ENCODE measurements at places on chromosomes 11 and 22.

- DNase-seq: no peak
Observed at GRCh38 chr11:12478743-12479142, 101.4 kb downstream of the PARVA start.

GRCh38 chr11:74008373-74009229 lies at the start of gene UCP3:
Gene UCP3, minus strand, starts transcription at chr11:74009085. Its CDS starts 2,043 bp downstream, at chr11:74007042.
- no peak for DNase-seq

DNA sequence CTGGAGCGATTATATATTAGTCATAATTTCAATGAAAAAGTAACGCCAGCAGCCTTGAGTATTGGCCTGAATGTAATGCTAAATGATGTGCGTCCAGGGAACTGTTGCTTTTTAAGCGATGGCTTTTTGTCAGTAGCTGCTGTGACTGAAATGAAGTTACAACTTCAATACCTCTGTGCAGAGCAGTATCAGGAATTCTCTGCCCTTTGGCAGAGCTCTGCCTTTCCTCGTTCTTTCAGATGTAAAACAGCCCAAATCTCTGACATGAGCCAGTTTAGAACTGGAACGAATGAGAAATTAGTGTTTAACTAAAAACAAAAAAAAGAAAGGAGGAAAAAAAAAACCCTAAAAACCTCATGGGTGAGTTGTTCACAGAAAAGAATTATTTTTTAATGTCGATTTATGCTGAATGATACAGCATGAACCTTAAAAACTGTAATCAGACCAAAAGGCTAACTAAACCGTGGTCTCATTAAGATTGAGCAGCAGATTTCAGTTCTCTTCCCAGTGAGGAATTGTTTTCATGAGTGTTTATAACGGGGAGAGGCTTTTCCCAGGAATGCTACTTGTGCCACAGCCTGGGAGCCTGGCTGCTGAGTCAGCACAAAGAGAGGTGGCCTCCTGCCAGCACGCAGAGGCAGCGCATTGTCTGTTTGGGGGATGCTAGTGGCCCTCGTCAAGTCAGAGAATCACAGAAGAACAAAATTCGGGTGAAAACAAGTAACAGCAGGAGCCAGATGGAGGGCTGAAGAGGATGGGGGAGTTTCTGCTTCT lies 146.2 kb upstream of the RASSF10 start:
- DNase-seq: peak; percentile 84

DNA sequence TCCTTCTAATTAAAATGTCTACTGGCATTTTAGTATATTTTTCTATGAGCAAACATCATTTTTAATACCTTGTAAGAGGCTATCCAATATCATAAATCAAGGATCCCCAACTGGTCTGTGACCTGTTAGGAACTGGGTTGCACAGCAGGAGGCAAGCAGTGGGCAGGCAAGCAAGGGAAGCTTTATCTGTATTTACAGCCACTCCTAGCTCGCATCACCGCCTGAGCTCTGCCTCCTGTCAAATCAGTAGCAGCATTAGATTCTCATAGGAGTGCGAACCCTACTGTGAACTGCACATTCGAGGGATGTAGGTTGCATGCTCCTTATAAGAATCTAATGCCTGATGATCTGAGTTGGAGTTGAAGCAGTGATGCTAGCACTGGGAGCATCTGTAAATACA lies 70.2 kb upstream of the CREB3L1 start:
- no peak for DNase-seq

DNA sequence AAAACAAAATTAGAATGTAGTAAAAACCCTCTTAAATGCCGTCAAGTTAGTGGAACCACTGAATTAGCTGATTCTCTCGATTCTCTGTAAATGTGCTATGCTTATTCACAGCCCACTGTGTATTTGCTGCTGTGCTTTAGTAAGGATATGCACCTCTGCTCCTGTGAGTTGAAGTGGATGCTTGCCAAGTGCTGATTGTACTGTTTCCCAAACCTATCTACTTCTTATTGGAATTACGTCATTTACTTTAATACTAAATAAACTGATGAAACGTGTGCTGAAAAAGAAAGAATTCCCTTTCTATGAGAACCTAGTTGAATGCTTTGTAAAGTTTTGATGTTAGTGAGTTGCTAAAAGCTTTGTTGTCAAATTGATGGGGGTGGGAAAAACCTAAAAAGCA lies 158.4 kb downstream of the LRRC4C start:
- no peak for DNase-seq

GRCh38 chr11:9574622-9575259 lies 1.3 kb downstream of the WEE1 start:
- DNase-seq: no peak

DNA sequence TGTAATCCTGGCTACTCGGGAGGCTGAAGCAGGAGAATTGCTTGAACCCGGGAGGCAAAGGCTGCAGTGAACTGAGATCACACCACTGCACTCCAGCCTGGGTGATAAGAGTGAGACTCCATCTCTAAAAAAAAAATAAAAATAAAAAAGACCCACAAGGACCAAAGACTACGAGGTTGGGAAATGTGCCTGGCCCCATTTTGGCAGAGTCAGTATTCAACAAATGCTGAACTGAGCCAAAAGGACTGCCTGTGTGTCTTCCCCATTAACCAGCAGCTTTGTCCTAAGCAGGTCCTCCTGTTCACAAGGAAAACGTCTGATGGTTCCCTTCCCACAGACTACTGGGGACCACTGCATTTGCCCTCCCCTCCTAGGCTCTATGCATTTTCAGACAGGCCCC lies 27.6 kb downstream of the ADORA2A start:
- DNase-seq: no peak

DNA sequence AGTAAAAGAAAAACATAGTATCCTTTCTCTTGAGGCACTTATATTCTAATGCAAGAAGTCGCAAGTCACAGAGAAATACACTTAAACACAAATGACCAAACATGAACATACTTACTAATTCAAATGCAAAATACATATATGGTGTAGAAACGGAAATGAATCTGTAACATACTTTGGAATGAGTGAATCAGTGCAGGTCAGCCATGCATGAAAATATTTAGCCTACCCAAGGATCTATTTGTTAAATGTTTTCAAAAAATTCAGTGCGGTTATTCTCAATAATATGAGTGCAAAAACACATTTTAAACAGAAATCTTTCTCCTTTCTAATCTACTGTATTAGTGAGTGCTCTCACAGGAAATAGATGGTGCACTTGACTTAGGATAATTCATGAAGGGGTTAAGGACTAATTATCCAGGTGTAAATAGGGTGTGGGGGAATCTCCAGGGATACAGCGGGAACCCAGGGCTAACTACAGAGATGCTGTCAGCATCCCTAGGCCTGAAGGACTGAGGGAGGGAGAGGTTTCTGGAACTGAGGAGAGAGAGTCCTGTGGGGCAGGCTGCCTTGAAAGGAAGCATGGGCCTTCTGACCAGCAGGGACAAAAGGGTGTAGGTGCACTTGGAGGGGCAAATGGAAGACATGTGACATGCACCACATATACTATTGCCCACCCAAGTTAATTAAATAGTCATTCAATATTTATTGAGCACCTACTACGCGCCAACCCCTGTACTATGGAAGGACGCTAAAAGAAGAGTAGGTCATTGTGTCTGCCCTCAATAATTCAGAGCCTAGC lies 139.2 kb downstream of the MAML2 start:
- DNase-seq: no peak

DNA sequence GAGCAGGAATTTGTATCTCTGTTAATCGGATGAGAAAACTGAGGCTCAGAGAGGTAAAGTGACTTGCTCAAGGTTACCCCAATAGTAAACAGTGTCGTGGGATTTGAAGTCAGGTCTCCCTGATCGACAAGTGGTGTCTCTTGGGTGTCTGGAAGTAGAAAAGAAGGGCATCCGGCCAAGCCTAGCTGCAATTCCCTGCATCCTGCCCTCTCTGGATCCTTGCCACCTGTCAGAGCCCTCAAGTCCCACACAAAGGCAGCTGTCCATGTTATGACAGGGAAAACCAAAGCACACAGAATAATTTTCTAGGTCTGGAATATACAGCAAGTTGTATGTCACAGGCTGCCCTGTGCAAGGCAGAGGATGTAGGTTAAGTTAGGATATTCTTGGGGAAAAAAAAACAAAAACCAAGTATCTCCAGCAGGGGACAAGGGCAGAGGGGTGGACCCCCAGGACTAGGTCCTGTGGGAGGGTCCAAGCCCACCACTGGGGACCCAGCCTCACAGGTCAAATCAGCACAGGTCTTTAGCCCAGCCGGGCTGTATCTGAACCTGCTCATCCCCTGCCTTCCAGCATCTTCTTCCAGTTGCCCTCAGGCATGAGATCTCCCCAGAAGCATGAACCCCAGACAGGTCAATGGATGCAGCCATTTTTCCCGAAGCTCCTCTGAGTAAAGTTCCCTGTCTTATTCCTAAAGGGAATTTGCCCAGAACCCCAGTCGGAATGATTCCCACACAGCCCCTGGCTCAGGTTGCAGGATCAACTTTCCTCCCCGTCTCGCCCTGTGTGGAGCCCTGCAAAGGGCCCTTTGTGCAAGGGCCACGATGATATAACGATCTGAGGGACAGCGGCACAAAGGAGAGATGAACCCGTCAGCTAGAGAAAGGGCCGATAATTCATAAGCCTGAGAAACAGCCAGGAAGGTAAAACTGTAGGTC lies 15.0 kb downstream of the USH1C start:
- DNase-seq: no peak

DNA sequence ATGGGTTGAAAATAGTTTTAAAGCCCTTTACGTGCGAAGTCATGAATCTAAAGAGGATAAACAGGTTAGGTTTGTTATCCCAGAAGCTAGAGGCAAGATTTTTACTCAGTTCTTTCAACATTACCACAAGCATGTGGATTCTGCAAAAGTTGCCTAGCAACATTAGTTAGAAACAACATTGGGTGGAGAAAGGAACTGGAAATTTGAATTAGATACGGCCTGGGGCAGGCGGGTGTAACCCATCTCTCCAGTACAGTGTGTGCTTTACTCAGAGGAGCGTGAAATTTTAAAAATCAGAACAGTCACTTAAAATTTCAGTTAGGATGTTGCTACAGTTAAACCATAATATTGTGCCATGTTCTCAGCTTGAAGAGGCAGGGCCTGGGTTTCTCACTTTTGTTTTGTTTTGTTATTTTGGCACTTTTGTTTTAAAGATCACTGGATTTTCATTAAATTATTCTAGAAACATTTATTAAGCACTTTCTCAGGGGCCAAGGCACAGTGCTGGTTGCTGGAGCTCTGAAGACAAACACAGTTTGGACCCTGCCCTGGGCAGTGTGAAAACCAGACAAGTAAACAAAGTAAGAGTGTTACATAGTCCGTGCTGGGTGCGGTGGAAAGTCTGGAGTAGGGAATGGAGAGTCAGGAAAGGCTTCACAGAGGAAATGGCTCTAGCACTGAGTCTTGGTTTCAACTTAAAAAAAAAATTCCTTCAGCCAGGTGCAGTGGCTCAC lies 4.4 kb upstream of the WEE1 start:
- DNase-seq: peak; percentile 67

GRCh38 chr11:116707161-116707629 lies 65.6 kb downstream of the BUD13 start:
- no peak for DNase-seq

DNA sequence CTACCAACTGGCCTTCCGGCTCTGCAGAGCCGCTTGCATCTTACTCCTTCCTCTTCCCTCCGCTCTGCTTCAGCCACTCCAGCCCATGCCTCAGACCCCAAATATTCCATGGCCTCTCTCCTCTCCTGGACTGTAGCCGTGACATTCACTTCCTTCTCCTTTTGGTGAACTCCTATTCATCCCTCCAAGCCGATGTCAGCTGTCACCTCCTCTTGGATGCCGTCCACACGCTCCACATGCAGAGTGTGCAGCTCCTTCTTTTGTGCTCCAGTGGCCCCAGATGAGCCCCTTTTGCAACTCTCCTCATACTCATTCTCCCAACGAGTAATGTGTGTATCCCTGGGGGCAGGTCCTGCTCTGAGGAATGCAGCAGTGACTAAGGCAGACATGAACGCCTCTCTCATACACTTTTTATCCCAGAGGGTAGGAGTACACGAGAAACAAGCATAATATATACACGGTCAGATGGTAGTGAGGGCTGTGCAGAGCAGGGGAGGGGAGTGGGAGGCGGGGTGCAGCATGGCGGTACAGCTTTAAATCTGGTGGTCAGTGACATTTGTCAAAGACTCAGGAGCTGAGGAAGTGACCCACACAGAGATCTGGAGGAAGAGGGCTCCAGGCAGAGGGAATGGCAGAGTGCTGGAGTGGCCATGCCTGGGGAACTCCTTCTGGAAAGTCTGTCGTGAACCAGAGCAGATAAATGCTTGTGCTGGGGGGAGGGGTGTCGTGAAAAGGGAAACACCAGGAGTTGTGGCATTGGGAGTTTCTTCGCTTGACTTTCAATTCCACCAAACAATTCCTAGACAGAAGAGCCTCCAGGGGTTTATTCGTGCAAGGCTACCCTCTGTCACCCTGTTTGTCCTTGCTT lies 83.8 kb upstream of the ATXN10 start:
- no peak for DNase-seq

- no peak for DNase-seq
Observed at GRCh38 chr11:253160-253885, 16.5 kb downstream of the PSMD13 start.

DNA sequence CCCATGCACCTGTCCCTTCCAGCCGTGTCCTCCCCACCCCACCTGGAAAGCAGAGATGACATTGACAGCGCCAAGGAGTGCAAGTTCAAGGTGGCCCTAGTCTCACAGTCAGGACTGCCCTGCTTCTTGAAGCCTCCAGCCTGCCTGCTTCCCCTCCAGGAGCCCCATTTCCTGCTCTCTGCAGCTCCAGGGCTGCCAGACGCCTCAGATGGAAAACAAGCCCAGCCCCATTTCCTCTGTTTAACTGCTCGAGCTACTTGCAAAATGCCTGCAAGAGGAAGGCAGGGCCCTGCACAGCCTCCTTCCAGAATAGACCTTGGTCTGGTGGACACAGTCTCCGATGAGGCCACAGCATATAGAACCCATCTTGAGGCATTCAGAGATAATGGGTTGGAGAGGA lies 5.0 kb upstream of the DGKZ start:
- DNase-seq: no peak

GRCh38 chr11:85137597-85137996 lies 489.5 kb downstream of the DLG2 start:
- DNase-seq: no peak

- peak; percentile 60 for DNase-seq
Observed at GRCh38 chr22:30234786-30235470, 11.6 kb downstream of the LIF start.

- DNase-seq: no peak
Observed at GRCh38 chr22:46810856-46811786, 48.7 kb downstream of the TBC1D22A start.

DNA sequence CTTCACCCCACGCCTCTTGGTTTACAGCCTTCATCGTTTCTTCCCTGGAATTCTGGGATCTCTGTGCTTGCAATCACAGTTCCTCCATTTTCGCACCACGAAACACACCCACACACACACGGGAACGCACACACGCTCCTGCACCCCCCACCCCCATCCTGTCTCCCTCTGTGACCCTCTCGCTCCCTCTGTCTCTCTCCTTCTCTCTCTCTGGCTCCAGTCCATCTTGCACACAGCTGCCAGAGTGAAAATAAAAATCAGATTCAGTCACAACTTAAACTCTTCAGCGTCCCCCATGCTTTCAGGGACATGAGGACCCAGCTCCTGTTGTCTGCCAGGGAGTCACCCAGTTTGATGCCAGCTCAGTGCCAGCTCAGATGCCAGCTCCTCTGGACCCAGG lies 3.0 kb downstream of the GAL start:
- no peak for DNase-seq
